Heart left ventricle (tissue), 16 donors: ENCODE measurements at places on chromosomes 16 and 17. TPM values are rescaled to one million over a fixed set of nuclear protein-coding genes. Genes with fewer than 3 reads are reported as not detected.

The TK1 gene
- 0.54 TPM for total RNA-seq

The CLEC10A gene
- 1.5 TPM for total RNA-seq

The PYDC1 gene
- total RNA-seq, result not detected

The GNAO1 gene
- 14.2 TPM for total RNA-seq

The UMOD gene
- total RNA-seq, result not detected

The ABCC11 gene
- not detected for total RNA-seq

The DNAAF8 gene
- total RNA-seq, result 0.34 TPM

The ABCC1 gene
- 22.4 TPM for total RNA-seq

The EPN3 gene
- total RNA-seq, result 12.6 TPM

The CACNA1G gene
- 0.27 TPM for total RNA-seq

The KRT14 gene
- total RNA-seq, result not detected

The IRX6 gene
- total RNA-seq, result 4.5 TPM

The NPW gene
- not detected for total RNA-seq
